Parietal lobe (tissue), 2 donors: ENCODE measurements at places on chromosomes 13 and 19. TPM values are rescaled to one million over a fixed set of nuclear protein-coding genes. Genes with fewer than 3 reads are reported as not detected.

Gene FREM2
- total RNA-seq = 3.8 TPM

Gene CCDC70
- not detected for total RNA-seq

Gene LSM14A
- total RNA-seq = 119 TPM

Gene SLC7A10
- total RNA-seq = 0.94 TPM

Gene PSG1
- not detected for total RNA-seq

Gene PPAN
- 25.7 TPM for total RNA-seq

Gene SYT3
- 24.7 TPM for total RNA-seq

Gene NKPD1
- total RNA-seq = 0.63 TPM

Gene ICAM4
- total RNA-seq = not detected

Gene FXYD7
- 26.6 TPM for total RNA-seq

Gene SIGLEC12
- total RNA-seq = not detected

Gene ZNF493
- 284 TPM for total RNA-seq

Gene C1QTNF9
- total RNA-seq = not detected

Gene TPP2
- total RNA-seq = 76.4 TPM

Gene RASAL3
- total RNA-seq = 0.31 TPM

Gene PLPPR3
- total RNA-seq = 98.3 TPM

Gene CYP4F3
- total RNA-seq = under 0.01 TPM

Gene NXNL1
- not detected for total RNA-seq

Gene RYR1
- total RNA-seq = 9.1 TPM

Gene GAPDHS
- total RNA-seq = not detected

Gene KLK6
- not detected for total RNA-seq

Gene TUBA3C
- total RNA-seq = not detected

Gene SLITRK6
- 0.94 TPM for total RNA-seq

Gene COL5A3
- 1.3 TPM for total RNA-seq

Gene ZNF793
- total RNA-seq = 58.5 TPM

Gene YJEFN3
- total RNA-seq = 2.5 TPM

Gene URAD
- not detected for total RNA-seq

Gene FXYD1
- total RNA-seq = not detected

Gene RAVER1
- total RNA-seq = 5.9 TPM

Gene APC2
- 276 TPM for total RNA-seq

Gene KRTDAP
- total RNA-seq = not detected

Gene CEACAM4
- total RNA-seq = not detected

Gene PDX1
- total RNA-seq = not detected

Gene KLK11
- not detected for total RNA-seq

Gene KLHL1
- total RNA-seq = 60.7 TPM
